ENCODE measurements at places on chromosomes 5 and 9.

GRCh38 chr5:179803651-179804554 lies 2.8 kb downstream of the MGAT4B start:
- DNase-seq = peak; percentile 81

GRCh38 chr5:172860520-172861443 lies 26.7 kb downstream of the ERGIC1 start:
- DNase-seq = peak; percentile 86

DNA sequence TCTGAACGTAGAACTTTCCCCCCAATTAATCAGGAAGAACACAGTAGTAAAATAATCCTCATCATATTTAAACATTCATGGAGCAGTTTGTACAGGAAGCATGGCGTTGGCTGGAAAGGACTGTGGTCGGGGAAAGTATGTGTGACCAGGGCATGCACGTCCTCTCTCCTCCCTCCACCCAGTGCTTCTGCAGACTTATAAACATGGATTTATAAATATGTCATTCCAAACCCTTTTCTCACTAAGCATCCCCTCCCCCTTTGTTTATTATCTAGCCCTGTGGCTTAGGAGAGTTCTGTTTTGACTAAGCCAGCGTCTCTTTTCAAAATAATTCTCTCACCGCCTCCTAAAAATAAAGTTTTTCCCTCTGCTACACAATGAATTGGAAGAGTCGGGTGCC lies 70.4 kb upstream of the DAP start:
- DNase-seq = no peak

GRCh38 chr5:15267966-15268365 lies 232.0 kb upstream of the FBXL7 start:
- no peak for DNase-seq

DNA sequence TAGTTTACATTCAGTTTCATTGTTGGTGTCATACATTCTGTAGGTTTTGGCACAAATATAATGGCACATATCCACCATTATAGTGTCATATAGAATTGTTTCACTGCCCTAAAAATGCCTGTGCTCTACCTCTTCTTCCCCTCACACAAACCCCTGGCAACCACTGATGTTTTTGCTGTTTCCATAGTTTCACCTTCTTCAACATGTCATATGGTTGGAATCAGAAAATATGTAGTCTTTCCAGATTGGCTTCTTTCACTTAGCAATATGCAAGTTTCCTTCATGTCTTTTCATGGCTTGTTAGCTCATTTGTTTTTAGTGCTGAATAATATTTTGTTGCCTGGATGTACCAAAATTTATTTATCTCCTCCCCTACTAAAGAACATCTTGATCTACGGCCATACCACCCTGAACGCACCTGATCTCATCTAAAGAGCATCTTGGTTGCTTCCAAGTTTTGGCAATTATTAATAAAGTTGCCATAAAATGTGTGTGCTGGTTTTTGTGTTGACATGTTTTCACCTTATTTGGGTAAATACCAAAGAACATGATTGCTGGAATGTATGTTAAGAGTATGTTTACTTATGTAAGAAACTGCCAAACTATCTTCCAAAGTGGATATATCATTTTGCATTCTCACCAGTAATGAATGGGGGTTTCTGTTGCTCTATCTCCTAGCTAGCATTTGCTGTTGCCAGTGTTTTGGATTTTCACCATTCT lies 17.0 kb upstream of the CDK20 start:
- DNase-seq = no peak

GRCh38 chr5:129500101-129500500 lies 40.0 kb downstream of the ADAMTS19 start:
- DNase-seq = no peak

GRCh38 chr9:14453286-14453685 lies 139.3 kb upstream of the NFIB start:
- DNase-seq = no peak

DNA sequence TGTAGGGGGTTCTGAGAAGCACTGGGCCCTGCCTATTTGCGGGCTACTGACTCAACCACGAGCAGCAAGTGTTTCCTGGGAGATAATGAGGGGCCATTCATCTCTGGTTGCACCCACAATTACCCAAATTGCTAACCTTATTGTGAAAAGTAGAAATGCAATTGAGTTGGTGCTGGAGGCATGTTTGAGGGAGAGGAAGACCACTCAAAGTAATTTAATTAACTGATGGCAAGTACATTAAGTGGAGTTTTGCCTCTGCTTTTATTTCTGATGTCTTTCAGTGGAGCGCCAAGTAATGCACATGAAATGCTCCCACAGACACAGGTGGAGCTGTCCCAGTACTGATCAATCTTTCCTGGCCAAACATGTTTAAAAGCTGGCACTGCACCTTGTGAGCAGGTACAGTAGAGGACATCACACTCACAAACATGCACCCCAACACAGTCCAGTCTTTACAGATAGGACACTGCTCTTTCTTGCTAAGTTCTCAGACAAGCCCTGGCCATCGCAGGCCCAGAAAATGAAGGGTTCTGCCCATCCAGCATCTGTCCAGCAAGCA lies 195.4 kb downstream of the HSPA4 start:
- DNase-seq = no peak

DNA sequence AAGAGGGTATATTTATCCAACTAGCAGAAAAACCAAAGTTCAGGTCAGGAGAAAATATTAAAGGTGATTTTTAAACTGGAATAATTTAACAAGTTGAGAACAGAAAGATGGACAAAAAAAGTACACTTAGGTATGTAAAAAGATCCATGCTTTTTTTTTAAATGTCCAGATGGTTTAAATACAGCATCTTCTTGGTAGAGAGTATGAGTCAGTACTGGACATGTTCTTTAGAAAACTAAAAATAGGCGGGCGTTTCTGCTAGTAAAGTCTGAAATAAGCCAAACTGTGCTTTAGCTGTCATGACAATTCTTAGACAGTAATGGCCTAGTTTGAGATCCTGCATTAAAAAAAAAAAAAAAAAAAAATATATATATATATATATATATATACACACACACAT lies 255.9 kb upstream of the ST8SIA4 start:
- no peak for DNase-seq

- DNase-seq = no peak
Observed at GRCh38 chr5:2192496-2192895, 309.8 kb upstream of the IRX4 start.

- DNase-seq = peak; percentile 36
Observed at GRCh38 chr9:89865357-89865756, 260.5 kb downstream of the GADD45G start.

- DNase-seq = no peak
Observed at GRCh38 chr5:85488295-85488694, 1103.6 kb upstream of the EDIL3 start.

DNA sequence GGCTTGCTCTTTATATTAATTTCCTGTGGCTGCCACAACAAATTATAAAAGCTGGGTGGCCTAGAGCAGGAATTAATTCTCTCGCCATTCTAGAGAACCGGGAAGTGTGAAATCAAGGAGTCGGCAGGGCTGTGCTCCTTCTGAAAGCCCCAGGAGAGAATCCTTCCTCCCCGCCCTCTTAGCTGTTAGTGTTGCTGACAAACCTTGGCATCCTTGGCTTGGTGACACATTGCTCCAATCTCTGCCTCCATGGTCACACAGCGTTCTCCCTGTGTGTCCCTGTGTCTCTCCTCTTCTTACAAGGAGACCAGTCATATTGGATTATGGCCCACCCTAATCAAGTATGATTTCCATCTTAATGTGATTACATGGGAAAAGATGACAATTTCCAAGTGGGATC lies 55.9 kb upstream of the NEURL1B start:
- peak; percentile 8 for DNase-seq

DNA sequence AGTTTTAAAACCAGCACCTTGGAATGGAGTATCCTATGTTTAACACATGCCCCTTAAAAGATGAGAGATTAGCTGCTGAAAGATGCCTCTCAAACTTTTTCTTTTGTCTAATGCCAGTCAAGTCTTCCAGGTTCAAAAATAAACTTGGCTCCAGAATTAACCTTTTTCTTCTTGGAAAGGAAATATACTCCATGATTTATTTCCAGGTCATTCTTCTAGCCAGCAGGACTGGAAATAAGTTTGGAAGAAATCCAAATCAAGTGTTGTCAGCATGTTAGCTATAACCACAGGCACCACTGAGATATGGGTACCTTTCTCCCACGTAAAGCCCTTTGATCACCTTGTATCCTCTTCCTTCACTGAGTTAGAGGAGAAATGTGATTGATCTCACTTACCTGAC lies 56.1 kb downstream of the NLN start:
- no peak for DNase-seq

DNA sequence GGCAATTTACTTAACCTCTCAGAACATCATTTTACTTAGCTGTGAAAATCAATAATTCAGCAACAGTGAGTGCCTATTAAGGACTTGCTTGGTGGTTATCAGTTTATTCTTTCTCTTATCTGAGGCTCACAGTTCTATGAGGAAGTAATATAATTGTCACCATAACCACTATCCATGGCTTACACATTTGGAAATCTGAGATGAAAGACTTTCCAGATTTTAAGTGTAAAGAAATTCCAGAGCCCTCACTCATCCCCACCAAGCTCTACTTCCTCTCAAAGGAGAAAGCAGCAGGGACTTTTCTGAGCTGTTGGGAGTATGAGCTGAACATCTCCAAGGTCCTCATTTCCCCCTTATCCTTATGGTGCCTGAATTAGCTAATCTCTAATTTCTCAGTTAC lies 321.5 kb downstream of the FBXL7 start:
- no peak for DNase-seq

- peak; percentile 71 for DNase-seq
Observed at GRCh38 chr9:31253800-31254762, 1130.4 kb upstream of the ACO1 start.

DNA sequence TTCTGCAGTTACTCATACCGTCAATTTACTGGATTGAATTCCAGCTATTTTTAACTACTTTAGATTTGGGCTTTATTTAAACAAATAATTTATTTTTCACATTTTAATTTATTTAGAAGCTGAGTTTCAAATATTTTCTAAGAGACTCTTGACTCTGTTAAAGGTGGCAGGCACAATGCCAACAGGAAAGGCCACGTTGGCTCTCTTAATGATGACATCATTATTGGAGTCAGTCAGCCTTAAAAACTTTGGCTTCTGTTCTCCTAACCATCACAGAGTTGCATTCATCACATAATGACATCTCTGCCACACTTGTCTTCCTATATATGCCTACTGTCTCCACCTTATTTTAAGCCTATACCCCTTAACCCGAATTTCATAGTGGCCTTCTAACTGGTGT lies 172.3 kb upstream of the PLPPR1 start:
- DNase-seq = no peak

DNA sequence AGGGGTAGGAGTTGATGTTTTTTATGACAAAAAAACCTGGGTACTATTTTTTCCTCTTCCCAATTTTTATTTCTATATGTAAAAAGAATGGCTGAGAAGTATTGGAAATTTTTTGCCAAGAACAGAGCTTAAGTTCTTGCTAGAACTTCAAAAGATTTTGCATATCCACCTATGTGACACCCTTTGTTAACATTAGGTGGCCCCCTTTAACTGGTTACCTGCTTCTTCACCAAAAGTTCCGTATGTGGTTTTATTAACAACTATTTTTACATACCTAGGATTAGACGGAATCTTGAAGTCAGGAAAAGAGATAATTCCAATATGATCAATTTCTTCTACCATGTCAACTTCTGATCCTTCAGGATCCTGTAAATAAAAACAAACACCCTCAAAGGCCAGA lies 15.5 kb downstream of the C5 start:
- DNase-seq = no peak

- no peak for DNase-seq
Observed at GRCh38 chr5:88673253-88674105, 209.5 kb downstream of the MEF2C start.

Data from spleen (tissue), 13 donors.